ENCODE measurements at places on chromosomes 7 and 10. TPM values are rescaled to one million over a fixed set of nuclear protein-coding genes. Genes with fewer than 3 reads are reported as not detected.

TMEM120A gene
- 27.2 TPM for total RNA-seq

GDF10 gene
- 2.0 TPM for total RNA-seq

GTF2IRD2 gene
- total RNA-seq, result 45.1 TPM

PLXNA4 gene
- total RNA-seq, result 26.2 TPM

DGKB gene
- total RNA-seq, result 0.16 TPM

CTAGE6 gene
- total RNA-seq, result 0.96 TPM

NPY gene
- total RNA-seq, result not detected
